Stimulated activated CD4-positive, alpha-beta T cell treated with anti-CD3 and anti-CD28 coated beads, TNF-alpha, amount 100 ng/mL, for 48 hours (primary cell): ENCODE measurements at places on chromosomes 7 and 10.

GRCh38 chr10:60962946-60963345, 19.0 kb upstream of the RHOBTB1 start:
- no peak for DNase-seq

- DNase-seq: no peak
Measured at GRCh38 chr7:73991522-73992100, 36.4 kb upstream of the ELN start.

GRCh38 chr7:8176370-8177081, 85.4 kb downstream of the ICA1 start:
- DNase-seq: no peak

DNA sequence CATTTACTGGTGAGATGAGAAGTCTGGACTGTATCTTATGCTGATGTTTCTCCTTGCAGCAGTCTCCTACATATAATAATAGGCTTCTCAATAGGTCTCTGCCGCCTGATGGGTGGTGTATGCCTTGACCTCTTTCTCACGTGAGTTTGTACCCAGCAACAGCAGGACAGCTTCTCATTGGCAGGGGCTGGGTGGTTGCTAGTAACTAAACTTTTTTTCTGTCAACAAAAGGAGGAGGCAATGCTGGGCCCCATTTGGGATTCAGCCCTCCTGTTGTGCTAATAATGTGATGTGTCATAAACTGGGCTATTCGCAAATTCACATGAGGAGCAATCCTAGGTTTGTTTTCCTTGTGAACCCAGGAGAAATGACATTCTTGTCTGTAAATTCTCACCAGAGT, 533.6 kb downstream of the GATA3 start:
- DNase-seq: no peak

DNA sequence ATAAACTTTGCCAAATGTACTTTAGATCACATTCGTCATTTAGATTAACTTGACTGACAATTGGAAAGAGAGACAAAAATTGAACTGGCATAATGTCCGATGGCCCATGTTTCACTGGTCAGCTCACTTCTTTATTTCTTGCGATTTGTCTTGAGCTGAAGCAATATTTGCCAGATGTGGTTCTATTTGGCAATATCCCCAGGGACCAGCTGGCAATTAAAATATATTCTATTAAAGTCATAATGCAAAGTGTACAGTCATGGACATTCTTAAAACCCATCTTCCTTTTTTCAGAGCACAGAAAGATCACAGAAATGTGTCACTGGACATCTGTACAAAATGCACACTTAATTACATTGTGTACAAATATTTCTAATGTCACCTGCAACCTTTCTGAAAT, 26.3 kb downstream of the NEBL start:
- DNase-seq: no peak
